NCI-H1436 treated with DMSO at 0.1 percent for 48 hours (cell line): ENCODE measurements at places on chromosomes 3 and 15.

- no peak for DNase-seq
Measured at GRCh38 chr3:55538158-55538557, 51.1 kb upstream of the WNT5A start.

DNA sequence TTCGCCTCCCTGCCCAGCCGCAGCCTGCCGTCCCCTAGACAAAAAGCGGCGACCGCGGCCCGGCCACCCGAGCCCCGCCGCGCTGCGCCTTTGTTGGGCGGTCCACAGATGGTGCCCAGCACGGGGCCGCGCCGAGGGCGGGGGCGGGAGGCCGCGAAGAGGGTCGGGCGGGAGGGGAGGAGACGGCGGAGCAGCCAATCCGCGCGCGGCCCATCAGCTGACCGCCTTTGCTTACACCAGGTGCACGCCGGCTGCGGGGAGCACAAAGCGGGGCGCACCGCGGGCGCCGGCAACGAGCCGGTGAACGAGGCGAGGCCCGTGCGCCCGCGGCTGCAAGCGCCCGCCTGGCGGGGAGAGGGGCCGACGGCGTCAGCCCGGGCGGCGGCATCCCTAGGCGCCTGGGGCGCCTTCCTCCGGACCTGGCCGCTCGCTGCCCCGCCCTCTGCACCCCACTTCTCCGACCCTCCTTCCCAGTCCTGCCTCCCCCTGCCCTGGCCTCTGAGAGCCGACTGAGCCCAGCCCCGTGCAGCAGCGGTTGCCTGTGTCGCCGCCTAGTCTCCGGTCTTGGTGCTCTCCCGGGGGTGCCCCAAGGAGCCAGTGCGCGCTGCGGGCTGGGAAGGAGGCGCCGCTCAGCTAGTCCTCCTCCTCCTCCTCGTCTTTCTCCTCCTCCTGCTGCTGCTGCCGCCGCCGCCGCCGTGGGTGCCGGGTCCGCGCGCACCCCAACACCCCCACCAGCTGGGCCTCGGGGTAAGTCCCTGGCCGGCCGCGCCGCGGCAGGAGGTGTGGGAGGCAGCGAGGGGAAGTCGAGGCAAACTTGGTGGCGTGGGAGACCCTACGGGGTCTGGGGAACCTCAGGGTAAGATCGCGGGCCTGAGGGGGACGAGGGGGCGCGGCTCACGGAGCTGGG, at the start of gene LRRN1:
Gene LRRN1, plus strand, starts transcription at position 259 of the 907 bp plus-strand sequence. CDS start 45,211 bp downstream, outside the sequence.
- no peak for DNase-seq

GRCh38 chr3:41900265-41900664, 61.6 kb downstream of the ULK4 start:
- DNase-seq = no peak

DNA sequence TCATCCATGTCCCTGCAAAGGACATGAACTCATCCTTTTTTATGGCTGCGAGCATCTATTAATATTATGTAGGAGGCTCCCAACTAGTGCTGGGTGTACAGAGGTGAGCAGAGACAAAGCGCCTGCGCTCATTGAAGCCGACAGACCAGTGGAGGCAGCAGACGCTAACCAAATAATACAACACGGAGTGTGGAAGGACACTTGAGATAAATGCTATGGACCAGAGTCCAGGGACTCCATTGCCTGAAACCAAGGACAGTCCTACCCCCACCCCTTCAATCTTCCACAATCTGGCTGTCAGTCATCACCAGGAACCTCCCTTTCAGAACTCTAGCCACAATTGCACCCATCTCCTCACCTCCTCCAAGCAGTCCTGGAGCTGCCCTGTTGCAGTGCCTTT, 41.5 kb downstream of the KLHL6 start:
- DNase-seq = no peak

DNA sequence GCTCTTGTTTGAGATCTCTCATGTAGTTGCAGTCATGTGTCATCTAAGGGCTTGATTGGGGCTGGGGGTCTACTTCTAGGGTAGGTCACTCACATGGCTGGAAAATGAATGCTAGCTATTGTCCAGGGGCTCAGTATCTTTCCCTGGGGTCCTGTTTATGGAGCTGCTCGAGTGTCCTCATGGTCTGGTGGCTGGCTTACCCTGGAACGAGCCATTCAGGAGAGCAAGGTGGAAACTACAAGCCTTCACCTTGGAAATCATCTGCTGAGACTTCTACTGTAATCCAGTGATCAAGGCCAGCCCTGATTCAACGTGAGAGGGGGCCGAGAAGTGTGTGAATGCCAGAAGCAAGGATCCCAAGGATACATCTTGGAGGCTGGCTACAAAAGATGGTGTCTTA, 16.2 kb upstream of the RHCG start:
- no peak for DNase-seq

- DNase-seq = no peak
Measured at GRCh38 chr15:29465816-29466215, 196.2 kb upstream of the NSMCE3 start.
